Astrocyte (in vitro differentiated cells and primary cell): ENCODE measurements at places on chromosomes 5 and 9. TPM values are rescaled to one million over a fixed set of nuclear protein-coding genes. Genes with fewer than 3 reads are reported as not detected.

GRCh38 chr5:64690417-64691151 is at the start of gene SHISAL2B:
TSS of gene SHISAL2B (plus strand) at chr5:64690503. CDS start at chr5:64690624, 121 bp downstream.
- DNase-seq: peak; percentile 24

DNA sequence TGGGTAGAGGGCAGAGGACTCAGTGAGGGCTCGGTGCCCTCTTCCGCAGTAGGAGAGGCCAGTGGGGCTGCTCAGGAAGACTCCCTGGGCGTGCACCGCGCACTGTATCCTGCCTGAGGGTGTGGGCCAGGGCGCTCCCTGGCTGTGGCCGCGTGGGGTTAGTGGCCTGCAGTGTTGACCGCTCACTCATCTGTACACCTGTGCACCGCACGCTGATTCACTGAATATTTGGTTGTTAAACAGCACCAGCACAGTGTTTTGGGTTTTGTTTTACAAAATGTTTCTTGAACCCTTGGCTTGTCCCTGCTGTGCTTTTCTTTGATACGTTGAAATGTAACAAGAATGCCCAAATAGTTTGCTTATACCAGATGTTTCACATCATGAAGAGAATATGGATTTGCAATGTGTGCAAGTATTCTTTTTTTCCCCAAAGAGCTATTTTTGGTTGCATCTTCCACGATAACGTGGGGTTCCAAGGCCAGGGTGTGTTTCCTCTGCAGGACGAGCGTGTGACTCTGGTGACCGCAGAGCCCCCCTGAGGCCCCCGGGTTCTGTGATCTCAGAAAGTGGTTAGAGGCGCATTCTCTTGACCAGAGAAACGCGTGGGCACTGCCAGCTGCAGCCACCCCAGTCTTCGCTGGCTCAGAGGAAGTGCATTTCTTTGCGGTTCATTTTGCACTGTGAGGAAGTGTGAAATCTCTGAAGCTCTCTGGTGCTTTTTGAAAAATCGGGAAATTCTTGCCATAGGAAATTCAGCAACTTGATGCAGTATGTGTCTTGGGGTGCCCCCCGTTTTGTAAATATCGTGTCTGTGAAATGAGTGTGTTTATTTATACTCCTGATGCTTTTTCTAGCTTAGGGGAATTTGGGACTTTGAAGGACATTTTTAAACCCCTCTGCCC is 46.9 kb downstream of the AHRR start:
- peak; percentile 86 for DNase-seq

PCDHGB1 gene
- total RNA-seq: 1.0 and 1.5 TPM in 2 replicates

FOXD1 gene
- 13.5 and 16.9 TPM in 2 replicates for total RNA-seq

UNC13B gene
- 26.1 and 30.5 TPM in 2 replicates for total RNA-seq

TMEM174 gene
- not detected in 2 replicates for total RNA-seq

ZFR gene
- total RNA-seq: 65.8 and 68.4 TPM in 2 replicates

GRCh38 chr9:69097064-69097463 is 61.5 kb downstream of the FXN start:
- peak; percentile 82 for DNase-seq

DNA sequence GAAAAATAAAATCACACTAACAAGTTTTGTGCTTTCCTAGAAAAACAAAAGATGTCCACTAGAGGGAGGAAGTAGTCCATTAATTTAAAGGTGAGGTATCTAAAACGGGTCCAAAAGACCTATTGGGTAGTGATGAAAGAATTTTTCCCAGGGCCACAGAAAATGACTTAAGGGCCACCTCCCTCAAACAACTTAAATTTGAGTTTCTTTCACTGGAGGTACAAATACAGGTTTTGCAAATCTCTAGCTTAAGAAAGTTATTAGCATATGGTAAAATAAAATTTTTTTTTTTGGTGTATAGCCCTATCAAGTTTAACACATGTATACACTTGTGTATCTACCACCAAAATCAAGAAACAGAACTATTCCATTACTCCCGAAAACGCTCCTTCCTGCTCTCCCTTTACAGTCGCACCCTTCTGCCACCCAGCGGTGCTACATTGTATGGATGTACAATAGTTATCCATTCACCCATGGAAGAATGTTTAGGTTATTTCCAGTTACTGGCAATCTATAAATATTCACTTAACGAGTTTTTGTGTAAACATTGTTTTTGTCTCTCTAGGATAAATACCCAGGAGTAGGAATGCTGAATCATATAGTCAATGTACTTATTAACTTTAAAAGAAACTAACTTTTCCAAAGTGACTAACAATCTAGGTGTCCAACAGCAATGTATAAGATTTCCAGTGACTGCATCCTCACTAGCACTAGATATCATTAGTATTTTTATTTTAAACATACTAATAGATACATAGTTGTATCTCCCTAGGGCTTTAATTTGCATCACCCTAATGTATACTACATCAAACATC is 21.9 kb downstream of the DEPDC1B start:
- DNase-seq: peak; percentile 29

GRCh38 chr9:85224301-85224700 is 517.5 kb downstream of the AGTPBP1 start:
- DNase-seq: no peak

- no peak for DNase-seq
Observed at GRCh38 chr5:1420211-1421195, 24.7 kb downstream of the SLC6A3 start.

GRCh38 chr5:162202285-162202880 is 134.8 kb downstream of the GABRG2 start:
- DNase-seq: no peak

DNA sequence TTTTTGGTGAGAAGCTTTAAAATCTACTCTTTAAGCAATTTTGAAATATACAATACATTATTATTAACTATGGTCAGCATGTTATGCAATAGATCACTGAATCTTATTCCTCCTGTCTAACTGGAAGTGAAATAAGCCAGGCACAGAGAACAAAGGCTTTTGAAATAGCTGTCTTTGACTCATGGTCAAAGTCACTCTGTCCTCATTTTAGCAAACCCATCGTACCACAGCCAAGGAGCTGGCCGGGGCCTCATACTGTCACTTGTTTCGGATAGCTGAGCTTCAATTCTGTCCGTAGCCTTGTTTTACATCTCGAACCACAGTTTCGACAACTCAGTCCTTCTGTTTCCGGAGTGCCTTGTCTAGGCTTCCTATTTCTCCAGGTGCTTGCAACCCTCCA is 19.2 kb downstream of the ADCY2 start:
- DNase-seq: no peak

- no peak for DNase-seq
Observed at GRCh38 chr5:54301849-54302248, 8.5 kb downstream of the ARL15 start.

DNA sequence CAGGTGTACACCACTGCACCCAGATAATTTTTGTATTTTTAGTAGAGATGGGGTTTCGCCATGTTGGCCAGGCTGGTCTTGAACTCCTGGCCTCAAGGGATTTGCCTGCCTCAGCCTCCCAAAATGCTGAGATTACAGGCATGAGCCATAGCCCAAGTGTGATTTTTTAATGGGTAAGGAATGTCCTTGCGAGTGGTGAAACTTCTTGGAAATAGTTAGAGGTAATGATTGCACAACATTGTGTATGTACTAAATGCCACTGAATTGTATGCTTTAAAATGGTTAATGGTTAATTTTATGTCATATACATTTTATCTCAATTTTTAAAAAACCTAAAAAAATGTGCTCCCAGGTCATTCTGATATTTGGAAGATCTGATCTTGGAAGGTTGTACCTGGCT is 59.9 kb upstream of the IL6ST start:
- DNase-seq: no peak

DNA sequence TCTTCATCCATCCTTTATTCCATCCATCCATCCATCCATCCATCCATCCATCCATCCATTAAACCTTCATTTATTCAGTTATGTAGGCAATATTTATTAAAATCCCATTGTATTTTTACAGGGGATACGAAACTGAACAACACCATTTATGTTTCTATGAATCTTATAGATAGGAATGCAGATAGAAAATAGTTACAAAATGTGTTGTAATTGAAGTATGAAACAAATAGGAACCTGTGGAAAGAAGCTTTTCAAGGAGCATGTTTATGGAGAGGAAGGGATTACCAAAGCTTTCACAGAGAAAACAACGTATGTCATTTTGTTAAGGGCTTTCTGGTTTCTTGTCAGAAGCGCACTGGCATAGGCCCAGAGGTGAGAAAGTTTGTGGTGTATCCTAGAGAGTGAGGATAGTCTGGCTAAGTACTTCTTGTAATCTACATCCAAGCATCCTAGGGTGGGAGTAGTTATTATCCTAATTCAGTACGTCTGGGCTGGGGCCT is 184.0 kb downstream of the CNTLN start:
- peak; percentile 15 for DNase-seq

DNA sequence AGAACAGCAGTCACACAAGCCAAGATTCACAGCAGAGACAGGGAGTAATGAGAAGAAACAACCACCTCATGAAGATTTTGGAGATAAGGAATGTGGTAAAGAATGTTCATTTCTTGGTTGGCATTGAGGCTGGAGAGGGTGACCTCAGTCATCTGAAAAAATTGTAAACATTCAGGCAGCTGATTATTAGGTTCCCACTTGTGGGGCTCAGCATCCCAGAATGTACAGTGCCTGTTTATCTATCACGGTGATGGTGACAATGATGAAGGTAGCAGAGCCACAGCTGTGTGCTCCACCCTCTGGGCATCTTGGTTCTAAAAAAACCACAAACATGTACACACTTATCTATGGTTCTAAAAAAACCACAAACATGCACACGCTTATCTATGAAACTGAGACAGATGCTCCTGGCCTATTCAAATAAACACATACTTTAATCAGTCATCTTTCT is 143.9 kb upstream of the MOCS2 start:
- DNase-seq: peak; percentile 95

GRCh38 chr9:2466703-2467102 is 154.9 kb upstream of the VLDLR start:
- no peak for DNase-seq

DNA sequence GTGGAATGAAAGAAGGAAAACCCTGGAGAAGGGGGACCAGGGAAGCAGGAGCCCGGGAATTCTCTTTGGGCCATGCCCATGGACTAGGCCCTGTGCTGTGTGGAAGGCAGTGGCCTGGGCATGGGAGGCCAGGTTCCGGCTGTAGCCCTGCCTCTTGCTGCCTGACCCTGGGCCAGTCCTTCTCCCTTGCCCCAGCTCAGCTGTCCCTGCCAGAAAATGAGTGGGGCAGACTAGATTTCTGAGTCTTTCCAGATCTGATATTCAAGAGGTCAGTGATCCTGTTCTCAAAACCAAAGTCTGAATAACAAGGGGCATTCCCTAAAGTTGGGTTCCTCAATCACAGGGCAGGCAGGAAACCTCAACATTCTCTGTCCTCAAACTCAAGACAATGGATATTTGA is 24.8 kb upstream of the CORO2A start:
- no peak for DNase-seq

- DNase-seq: no peak
Observed at GRCh38 chr5:23428705-23429104, 78.7 kb upstream of the PRDM9 start.

UGCG gene
- total RNA-seq: 130 and 166 TPM in 2 replicates

PCDHB3 gene
- total RNA-seq: 3.6 and 3.9 TPM in 2 replicates

DNA sequence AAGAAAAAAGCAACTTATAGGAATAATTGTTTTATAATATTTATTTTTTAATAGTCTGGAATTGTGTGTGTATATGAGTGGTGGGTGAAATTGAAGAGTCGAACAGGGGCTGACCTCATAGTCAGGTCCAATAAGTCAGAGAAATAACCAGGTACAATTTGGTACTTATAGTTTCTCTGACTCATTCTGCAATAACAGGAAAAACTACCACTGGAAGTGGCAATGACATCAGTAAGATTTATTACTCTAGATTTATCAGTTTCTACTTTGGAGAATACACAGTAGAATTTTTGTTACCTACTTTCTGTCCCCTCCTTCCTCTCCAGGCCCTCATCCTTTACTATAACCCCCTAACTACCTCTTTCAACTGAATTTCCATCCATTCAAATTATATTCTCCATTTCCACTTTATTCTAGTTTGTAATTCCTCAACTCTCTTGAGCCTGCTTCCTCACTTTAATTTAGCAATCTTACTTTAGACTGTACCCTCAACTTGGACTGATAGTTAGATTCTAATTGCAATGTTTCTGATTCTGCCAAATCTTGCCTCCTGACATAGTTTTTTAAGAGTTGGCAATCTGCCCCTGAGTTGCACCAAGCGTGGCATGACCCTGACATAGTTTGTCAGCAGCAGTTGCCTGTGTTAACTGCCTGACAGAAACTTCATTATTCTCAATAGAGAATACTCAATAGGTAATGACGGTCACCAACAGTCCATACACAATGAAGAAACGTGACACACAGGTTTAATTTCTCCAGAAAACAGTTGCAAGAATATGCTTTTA is 475.3 kb upstream of the RIOK2 start:
- no peak for DNase-seq

- no peak for DNase-seq
Observed at GRCh38 chr9:129803676-129804060, 684 bp downstream of the TOR1B start.

DNA sequence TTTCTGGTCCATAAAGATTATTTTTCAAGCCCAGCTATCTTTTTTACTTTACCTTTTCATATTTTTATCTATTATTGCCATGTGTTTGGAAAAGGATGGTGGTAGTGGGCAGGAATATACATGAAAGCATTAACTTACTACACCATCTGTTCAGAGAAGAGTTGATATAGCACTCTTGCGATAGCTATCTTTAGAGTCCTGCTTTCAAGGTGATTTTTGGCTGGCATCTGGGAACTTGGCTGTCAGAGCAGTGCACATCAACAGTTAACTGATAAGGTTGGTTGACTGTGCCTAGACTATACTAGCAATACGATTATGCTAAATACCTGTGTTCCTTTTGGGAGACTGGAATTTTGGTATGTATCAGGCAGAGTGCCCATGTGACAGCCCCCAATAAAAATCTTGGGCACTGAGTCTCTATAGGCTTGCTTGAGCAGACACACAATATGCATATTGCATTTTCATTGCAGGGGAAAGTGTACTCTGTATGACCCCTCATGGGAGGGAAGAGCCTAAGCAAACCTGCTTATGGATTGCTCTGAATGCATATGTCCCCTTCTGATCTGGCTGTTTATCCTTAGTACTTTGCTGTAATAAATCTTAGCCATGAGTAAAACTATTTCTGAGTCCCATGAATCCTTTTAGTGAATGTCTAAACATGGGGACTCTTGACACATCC is 227.6 kb upstream of the C9orf72 start:
- DNase-seq: no peak

DNA sequence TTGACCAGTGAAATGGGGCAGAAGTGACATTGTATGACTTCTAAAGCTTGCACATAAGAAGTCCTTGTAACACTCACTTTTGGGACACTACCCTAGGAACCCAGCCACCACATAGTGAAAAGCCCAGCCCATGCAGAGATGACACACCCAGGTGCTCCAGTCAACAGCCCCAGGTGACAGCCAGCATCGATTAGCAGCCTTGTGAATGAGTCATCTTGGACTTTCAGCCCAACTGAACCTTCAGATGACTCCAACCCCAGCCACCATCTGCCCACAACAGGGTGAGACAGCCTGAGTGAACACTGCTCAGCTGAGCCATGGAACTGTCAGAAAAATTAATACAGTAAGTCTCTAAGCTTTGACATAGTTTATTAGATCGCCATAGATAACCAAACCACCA is 458.6 kb downstream of the ZSWIM6 start:
- no peak for DNase-seq
